Activated gamma-delta T cell (primary cell): ENCODE measurements at places on chromosomes 3 and 15.

DNA sequence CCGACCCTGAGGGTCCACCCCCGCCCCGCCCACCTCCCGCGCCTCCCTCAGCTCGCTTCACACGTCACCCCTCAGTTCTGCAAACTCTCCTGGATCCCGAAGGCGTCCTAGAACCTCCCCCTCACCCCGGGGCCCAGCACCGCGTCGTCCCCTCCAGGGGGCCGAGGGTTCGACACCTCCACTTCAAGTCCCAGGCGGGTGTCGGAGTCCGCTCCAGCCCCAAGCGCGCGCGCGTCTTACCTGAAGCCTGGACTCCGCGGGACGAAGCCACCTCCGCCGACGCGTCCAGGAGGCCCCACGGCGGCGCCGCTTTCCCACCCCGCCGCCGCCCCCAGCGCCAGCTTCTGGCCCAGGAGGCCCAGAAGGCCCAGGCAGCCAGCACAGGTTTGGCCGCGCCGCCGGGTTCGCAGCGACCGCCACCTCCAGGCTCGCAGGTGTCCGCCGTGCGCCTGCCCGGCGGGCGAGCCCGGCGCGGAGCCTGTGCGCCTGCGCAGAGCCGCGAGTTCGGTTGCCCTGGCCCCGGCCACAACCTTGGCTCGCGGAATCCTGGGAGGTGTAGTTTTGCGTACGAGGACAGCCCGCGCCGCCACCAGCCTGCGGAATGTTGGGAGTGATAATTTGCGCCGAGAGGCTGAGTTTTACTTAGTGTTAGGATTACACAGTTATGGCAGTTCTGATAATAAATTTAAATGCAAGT lies at the start of gene POMGNT2:
Gene POMGNT2 (minus strand): TSS at position 484 of the 697 bp plus-strand sequence. CDS start 24,648 bp downstream, outside the sequence.
- peak; percentile 77 for DNase-seq

DNA sequence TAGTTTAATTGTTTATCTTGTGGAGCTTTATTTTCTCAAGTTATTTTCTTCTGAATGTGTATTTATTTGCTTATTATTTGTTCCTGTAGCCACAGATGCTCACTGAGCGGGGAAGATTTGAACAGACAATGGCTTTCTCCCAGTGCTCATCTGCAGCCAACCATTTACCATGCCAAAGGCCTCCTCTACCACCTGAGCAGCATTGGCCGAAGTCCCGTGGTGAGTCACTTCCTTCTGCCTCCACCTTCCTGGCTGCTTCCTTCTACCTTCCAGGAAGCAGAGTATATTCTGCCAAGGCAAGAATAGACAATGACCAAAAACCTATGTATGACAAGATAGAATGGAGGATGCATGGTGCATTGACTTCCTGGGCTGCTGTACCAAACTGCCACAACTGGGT lies 443.1 kb downstream of the AGBL1 start:
- no peak for DNase-seq

GRCh38 chr3:148930752-148931151 lies 60.6 kb upstream of the GYG1 start:
- no peak for DNase-seq

DNA sequence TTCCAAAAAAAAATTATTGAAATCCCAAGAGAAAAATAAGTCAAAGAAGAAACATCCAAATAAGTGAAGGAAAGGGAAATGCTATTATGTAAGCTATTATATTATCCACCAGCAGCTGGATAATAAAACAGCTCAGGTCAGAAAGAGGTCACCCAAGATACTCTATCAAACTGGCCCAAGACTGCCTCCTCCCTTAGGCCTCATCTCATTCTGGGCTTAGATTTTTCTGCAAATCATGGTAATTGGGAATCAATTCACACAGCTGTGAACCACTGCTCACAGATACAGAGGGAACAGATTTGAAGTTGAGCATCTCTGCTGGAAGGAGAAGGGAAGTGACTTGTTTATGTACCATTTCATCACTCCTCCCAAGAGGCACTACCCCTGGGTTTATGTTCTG lies 294.6 kb upstream of the DPPA4 start:
- no peak for DNase-seq

- DNase-seq = no peak
Observed at GRCh38 chr15:98724048-98724447, 75.7 kb downstream of the IGF1R start.

- DNase-seq = no peak
Observed at GRCh38 chr3:125125821-125126245, 70.0 kb upstream of the HEG1 start.
